ENCODE measurements at places on chromosomes 7 and 10. TPM values are rescaled to one million over a fixed set of nuclear protein-coding genes. Genes with fewer than 3 reads are reported as not detected.

DNA sequence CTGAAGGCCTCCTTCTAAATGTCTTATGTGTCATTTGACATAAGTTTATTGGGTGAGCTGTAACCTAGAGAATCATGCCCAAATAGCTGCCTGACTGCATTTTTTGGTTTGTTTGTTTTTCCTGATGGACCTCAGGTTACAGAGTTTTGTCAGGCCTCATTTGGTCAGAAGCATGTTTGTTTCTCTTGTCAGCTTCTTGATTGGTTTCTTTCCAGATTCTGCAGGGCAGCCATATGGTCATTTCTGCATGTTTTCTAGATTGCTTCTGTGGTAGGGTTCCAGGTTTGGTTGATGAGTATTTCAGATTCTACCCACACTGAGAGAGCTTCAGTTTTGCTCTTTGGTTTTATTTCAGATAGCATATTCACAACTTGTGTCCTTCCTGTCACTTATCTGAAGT lies 28.0 kb downstream of the GLCCI1 start:
- no peak for DNase-seq

GRCh38 chr7:131843898-131844331 lies 287.5 kb upstream of the PODXL start:
- DNase-seq: peak; percentile 13

- DNase-seq: no peak
These were observed 566.9 kb downstream of the TCERG1L start for GRCh38 chr10:130744631-130745030.

GRCh38 chr10:95172851-95173250 lies 21.2 kb upstream of the ACSM6 start:
- DNase-seq: no peak

DNA sequence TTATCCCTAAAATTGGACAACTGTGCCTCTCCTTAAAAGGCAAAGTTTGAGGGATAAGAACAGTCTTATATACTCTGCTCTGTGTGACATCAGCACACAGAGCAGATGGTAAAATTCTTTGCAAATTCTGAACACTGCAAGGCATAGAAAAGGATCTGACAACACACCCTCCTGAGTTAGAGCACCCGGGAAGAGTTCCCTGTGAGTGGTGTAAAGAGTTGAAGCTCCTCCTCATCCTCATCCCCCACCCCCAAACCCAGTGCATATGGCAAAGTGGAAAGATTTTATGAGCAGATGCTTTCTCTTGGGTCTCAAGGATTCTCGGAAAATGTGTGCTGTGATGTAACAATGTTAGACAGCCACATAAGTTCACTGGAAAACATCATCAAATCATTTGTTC lies 40.0 kb upstream of the DGKI start:
- DNase-seq: no peak

DNA sequence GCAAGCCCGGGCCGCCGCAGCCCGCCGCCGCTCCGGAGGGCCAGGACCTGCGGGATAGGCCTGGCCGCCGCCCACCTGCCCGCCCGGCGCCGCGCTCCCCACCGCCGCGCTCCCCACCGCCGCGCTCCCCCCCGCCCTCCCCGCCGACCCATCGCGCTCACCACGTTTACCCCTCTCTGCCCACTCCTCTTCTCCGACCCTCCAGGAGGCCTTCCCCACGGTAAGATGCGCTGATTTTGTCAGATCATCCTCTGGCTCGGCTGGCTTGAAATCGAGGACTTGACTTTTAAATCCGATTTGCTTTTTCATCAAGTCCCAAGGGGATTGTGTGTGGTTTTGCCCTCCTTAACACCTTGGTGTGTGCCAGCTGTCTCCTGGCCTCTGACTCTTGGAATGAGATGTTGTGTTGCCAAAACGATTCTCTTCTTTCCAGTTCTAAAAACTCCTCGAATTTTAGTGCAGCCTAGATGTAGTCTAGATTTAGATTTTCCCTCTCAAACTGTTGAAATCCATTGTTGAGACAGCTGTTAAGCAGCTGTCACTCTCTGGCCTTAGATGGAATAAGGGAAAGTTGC lies 738 bp downstream of the POM121 start:
- DNase-seq: peak; percentile 42

DNA sequence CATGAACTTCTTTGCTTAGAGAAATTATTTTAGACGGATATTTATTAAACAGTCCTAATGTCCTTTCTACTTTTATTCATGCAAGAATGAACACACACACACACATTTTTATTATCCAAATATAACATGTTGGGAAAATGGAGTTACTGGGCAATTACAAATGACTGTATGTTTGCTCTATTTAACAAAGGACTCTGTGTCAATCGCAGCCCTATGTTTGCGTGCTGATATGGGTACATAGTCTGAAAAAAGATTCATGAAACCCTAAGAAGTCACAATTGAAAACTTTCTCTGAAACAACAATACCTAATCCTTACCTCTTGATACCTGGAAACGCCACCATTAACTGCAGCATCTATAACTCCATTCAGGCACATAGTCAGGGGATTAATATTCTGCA lies 184.7 kb upstream of the IMMP2L start:
- DNase-seq: no peak

- no peak for DNase-seq
These were observed 20.1 kb downstream of the LHPP start for GRCh38 chr10:124481717-124482116.

GRCh38 chr10:111281516-111281915 lies 204.7 kb downstream of the ADRA2A start:
- peak; percentile 7 for DNase-seq

GRCh38 chr10:3738855-3739350 lies 46.1 kb downstream of the KLF6 start:
- DNase-seq: no peak

Gene FAM237B
- total RNA-seq: not detected

Gene PGAM2
- total RNA-seq: not detected

Gene SLC13A1
- not detected for total RNA-seq

Gene SNX8
- total RNA-seq: 12.1 TPM

- no peak for DNase-seq
These were observed 209.8 kb downstream of the ACTR3B start for GRCh38 chr7:152969335-152969734.

DNA sequence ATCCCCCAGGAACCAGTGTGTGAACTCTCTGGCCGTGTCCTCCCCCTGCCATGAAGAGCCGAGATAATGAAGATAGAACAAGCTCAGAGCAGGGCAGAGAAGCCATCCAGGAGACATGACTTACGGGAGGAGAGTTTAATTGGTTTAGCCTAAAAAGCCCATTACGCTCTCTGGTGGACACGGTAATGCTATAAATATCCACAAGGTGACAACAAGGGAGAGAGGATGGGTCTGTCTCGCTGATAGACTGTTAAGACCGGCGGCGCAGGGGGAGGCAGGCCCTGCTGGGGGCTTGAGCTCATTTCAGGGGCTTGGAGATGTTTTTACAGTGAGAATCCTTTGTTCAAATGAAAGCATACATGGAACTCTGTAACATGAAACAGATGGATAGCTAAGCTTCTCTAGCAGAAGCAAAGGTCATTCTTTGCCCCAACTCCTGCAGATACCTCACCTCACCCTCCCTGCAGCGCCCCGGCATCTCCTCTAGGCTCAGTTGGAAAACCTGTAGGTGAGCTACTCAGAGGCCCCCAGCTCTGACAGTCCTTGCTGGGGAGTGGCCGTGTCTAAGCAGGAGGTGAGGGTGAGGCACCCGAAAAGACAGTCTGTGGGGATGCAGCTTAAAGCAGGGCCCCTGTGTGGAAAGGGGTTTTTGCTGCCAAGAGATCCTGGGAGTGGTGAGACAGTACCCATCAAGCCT lies 40.8 kb upstream of the LOXL4 start:
- DNase-seq: no peak

DNA sequence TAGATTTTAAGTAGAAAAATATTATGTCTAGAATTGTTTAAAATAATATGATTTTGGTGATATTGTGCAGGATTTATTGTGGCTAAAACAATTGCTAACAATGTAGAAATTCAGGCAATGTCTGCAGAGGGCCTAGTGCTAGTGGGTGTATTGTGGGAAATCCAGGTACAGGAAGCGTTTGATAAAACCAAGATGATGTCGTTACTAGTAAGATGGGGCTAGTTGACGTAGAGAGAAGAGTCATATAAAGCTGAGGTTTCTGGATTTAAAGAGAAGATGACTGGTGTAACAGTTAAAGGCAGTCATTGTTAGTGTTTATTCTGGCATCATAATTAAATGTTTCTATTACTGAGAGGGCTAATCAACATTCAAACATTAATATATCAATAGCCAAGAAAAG lies 43.5 kb downstream of the ADK start:
- DNase-seq: peak; percentile 78

DNA sequence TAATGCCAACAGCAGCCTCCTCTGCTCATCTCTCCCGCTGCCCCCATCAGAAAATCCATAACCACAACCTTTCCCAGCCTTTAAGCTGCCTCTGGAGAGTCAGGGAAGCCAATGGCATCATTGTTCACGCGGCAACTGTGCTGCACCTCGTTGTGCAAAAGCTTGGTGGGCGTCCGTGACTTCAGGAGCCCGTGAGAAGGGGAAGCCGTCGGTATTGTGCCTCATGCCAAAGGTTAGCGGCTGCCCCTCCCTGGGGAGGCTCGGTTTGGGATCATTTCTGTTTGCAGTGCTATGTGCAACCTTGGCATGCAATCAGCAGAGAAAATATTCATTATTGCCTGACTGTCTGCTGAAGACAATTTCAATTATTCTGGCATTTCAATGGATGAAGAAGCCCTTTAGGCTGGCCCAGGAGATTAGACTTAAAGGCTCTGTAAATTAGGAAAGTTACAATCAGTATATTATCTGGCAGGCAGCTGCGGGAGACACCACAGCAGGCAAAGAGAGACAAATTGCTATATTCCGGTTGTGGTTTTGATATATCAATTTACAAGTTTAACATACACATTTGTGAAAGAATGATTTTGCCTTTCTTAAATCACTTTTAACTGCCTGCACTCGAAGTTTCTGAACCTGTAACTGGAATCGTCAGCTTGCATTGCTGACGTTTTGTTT lies 244.5 kb downstream of the GATA3 start:
- no peak for DNase-seq

- no peak for DNase-seq
These were observed 17.2 kb upstream of the GIMAP8 start for GRCh38 chr7:150432915-150433892.

- peak; percentile 85 for DNase-seq
These were observed 631.0 kb upstream of the ANKRD30A start for GRCh38 chr10:36494371-36494770.

- peak; percentile 49 for DNase-seq
These were observed 84.3 kb upstream of the PHF14 start for GRCh38 chr7:10889266-10889898.

Gene TACR2
- not detected for total RNA-seq

- DNase-seq: no peak
These were observed 539.0 kb downstream of the ZWINT start for GRCh38 chr10:55822096-55822495.

DNA sequence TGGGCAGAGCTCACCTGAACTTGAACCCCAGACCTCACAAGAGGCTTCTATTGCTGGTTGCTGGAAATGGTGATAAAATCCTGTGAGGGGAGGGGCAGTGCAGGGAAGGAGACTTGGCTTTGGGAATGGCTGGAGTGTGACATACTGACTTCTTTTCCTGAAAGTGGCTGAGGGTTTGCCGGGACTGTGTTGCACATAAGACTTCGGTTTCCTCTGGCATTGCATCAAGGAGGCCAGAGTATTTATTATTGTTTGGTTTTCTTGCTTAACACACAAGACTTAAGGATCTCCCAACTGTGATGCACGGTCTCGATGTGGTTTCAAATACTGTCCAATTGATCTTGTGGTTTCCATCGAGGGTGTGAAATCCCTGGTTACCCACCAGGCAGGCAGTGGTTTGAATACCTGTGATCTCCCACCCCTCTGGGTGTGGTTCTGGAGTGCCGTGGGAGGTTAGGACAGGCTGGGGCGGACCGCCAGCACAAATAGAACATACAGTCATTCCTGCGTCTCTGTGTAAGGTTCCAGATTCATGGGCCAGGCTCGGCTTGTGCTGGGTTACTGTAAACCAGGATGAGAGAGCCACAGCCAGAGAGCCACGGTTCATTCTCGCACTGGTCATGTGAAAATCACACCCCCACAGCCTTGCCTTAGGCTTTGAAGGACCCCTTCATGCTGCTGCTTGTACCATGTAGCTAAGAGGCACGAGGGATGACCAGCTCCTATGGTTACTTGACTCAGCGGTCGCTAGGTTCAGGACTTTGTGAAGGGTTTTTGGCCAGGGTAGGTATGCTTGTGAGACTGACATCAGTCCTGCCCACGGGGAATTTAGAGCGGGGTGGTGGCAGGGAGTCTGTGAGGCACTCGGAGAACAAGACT lies 39.2 kb downstream of the WBP1L start:
- peak; percentile 98 for DNase-seq

Gene CFAP58
- 0.98 TPM for total RNA-seq

GRCh38 chr7:41979834-41980307 lies 257.1 kb downstream of the GLI3 start:
- peak; percentile 82 for DNase-seq

Gene NEUROG3
- not detected for total RNA-seq

- DNase-seq: peak; percentile 62
These were observed 1.1 kb downstream of the VGF start for GRCh38 chr7:101164071-101164840.
